Stimulated activated CD4-positive, alpha-beta T cell treated with anti-CD3 and anti-CD28 coated beads, Interleukin-1b, Interleukin-23, amount 100 ng/mL, for 48 hours (primary cell): ENCODE measurements at places on chromosomes 6 and 20.
A peak's percentile ranks its signal among the peaks of the same experiment; 100 is the strongest.

DNA sequence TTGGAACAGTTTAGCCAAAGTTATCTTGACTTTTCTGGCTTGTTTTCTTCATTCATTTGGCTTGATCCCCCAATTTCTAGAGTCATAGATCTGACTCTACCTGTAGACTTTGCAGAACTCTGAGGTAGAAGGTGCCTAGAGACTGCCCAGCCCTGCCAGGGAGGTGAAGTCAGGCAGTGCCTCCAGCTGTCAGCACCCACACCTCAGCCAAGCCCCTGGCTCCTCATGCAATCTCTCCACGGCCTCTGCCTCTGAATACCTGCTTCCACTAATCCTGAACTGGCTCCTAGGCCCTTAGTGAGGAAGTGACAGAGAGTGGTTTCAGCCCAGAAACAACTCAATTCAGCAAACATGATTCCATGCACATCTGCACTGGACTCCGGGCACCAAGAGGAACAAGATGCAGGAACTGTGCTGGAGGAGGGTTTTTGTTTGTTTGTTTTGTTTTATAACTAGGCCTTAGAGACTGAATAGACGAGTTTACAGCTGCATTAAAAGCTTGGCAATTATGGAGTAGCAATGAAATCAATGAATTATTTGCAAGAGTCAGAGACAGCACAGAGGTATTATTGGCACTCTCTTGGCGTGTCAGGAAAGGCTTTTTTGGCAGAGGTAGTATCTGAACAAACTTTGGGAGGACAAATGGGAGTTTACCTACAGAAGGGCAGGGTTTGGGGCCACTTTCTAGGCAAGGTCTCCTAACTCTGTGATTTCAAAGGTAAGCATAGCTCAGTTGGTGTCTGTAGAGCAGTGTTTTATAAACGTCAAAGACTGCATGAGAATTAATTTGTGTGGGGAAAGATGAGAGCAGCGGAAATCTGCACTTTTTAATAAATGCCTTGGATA lies 25.2 kb downstream of the TGM3 start:
- DNase-seq = no peak

DNA sequence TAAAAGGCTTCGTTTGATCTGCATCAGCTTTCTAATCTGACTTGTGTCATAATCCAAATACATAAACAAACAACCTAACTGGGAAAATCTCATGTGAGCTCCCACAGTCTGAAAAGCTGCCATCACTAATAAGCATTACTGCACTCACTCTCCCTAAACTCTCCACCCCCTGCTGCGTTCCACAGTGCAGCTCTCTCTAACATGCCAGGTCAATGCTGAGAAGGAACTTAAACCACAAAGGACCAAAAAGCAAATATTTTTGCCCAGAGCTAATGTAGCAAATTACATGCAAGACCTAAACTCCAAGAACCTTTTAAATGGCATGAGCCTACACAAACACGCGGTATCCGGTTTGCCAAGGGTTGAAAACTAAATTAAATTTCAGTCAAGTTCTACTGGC lies 542.3 kb upstream of the JARID2 start:
- DNase-seq = no peak

GRCh38 chr6:66900133-66901083 lies 1193.4 kb upstream of the EYS start:
- DNase-seq = no peak

DNA sequence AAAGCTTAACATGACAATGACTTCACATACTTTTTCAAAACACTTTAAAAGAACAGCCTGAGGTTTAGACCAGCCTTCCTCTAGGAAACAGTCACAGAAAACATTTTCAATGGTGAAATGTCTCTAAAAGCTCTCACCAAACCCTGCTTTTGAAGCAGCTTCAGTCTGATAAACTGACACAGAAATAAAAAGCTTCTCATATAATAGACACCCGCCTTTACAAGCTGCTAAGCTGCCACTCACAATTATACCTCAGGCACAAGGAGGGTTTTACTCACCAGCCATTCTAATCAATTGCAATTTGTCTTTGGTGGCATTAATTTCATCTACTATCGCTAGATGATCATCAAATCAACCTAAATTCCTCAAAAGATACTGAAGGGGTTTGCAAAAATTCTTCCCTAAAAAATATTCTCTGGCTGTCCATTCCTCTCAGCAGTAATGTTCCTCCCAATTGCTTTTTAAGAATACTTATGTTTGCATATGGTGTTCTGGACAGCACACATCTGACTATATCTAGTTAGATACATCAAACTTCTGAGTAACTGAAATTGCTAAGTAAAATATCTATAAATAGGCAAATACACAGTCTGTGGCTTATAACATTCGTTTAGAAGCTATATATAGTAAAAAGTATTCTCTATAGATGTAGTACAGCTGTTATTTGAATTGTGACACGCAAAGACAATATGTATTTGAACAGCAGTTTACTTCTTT lies 29.4 kb downstream of the KIF13A start:
- no peak for DNase-seq

DNA sequence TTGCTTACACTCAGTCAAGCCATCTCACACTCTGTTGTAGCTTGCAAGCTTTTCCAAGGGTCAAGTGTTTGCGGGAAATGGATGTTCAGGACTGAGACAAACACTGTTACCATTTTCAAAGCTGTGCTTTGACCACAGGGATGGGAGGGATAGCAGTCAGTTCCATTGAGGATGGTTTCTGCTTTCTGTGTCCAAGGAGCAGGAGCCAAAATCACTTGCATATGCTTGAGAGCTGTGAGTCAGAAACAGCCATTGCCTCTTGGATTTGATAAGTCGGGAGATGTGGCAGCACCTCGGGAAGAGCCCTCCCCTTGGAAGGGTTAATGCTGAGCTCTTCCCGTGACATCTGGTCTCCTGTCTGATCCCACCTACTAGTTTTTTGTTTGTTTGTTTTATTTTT lies 85.2 kb downstream of the TCP11 start:
- no peak for DNase-seq

DNA sequence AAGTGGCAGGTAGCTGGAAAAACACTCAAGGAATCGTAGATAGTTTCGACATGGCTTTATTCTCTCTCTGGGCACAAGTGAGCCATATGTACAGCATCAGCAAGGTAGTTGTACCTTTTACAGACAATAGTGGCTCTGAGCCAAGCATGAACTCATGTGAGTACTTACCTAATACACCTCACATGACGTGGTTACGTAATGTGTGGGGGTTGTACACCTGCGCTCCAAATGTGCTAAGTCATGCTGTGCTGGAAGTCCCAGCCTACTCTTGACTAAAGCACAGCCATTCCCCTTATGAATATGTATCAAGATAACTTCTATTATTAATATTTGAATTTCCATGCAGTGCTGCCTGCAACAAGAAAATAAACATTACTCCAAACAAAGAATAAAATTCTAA lies 78.8 kb upstream of the HMGN3 start:
- DNase-seq = no peak

- DNase-seq = no peak
Observed at GRCh38 chr20:19969507-19970255, 47.5 kb upstream of the NAA20 start.

DNA sequence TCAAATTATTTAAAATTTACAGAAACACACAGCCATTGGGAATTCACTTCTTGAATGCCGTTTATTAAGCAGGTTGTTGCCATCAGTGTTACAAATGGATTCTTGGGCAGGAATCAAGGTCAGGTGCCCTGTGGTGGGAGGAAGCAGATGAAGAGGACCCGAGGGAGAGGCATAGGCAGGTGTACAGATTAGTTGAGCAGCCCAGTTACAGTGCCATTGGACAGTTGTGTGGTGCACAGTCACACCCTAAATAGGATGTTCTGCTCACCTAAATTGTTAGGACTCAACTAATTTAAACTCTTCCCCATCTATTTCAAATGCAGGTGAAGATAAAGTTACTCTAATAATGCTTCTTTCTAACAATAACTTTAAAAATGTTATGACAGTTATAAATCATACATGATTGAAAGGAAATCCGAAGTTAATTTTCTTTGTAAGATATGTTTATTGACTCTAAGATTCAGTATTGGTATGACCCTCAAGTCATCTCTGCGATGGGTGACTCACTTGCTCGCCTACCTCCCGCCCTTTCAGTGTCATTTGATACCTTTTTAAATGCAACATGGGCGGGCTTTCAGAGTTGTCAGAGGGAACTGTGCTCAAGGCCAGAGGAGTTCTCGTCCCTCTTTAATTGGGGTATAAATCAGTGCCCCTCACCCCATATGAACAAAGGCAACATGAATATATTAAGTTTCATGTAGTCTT lies 35.1 kb downstream of the DSE start:
- peak; percentile 6 for DNase-seq

- DNase-seq = no peak
Observed at GRCh38 chr20:58583586-58583985, 67.5 kb upstream of the STX16 start.

DNA sequence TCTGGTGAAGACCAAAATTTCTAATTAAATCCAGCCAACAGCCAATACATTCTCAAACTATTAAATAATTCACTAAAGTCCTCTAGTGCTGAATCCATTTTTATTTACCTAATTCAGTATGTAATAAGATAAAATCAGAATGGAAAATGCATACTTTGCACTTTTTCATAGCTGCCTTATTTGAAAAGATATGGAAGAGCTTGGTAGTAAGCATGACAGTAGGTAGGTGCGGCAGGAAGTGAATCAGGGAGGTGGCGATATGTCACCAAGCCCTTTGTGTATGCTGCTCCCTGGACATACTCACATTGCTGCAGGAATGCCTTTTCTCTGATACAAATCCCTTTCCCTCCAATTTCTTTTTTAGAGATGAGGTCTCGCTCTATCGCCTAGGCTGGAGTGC lies 10.2 kb upstream of the TGM3 start:
- DNase-seq = no peak

DNA sequence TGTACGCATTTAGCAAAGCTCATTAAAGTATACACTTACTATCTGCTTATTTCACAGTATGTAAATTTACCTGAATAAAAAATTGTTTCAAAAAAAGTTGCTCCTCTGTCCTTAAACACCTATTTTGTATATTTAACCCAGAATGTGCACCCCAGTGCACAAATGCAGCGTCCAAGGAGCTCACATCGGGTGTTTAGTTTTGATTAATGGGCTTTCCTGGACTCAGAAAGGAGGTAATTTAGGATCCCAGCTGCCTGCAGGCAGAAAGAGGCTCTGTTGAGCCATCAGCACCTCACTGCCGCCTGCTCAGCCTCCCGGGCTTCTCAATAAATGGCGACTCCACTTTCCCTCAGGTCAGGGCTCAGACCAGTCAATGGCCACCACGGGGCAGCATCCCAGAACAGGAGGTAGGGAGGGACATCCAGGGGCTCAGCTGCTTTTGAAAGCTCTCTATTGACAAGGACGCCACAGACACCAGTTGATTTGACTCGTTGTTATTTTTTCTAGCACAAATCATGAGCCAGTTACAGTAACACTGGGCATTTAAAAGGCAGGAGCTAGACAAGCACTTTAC lies 70.2 kb upstream of the TBC1D7 start:
- DNase-seq = no peak

GRCh38 chr20:18654448-18654773 lies 66.6 kb downstream of the DTD1 start:
- DNase-seq = no peak

DNA sequence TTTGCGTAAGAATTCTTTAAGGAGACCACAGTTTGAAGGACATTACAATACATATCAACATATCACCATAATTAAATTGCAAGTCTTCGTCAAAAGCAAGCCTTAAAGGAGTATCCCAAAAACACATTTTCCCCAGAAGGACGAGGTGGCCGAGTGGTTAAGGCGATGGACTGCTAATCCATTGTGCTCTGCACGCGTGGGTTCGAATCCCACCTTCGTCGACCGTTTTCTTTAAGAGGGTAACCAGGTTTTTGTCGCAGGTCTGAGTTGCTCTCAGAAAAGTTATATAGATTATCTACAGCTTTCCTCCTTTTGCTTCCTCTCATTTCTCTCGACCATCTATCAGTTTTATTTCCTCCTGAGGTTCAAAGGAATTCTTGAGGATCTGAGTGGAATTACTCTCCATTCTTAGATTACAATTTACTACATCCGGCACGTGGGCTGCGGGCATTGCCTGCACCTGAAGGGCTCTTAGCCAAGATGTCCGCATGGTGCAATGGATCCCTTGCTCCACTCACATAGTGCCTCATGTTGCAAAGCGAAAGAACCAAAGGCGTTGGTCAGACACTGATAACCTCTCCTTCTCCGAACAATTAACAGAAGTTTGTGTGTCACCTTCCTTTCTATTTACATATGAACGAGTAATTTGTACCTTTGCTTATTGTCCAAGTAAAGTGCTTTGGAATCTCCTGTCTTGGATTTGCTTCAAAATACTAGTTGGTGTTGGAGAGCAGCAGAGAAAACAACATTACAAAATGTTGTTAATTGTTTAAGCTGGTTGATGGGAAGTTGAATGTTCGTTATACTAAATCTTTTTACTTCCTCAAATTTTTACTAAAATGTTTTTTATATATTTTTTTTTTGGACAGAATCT lies 14.0 kb downstream of the POM121L2 start:
- DNase-seq = peak; percentile 38

DNA sequence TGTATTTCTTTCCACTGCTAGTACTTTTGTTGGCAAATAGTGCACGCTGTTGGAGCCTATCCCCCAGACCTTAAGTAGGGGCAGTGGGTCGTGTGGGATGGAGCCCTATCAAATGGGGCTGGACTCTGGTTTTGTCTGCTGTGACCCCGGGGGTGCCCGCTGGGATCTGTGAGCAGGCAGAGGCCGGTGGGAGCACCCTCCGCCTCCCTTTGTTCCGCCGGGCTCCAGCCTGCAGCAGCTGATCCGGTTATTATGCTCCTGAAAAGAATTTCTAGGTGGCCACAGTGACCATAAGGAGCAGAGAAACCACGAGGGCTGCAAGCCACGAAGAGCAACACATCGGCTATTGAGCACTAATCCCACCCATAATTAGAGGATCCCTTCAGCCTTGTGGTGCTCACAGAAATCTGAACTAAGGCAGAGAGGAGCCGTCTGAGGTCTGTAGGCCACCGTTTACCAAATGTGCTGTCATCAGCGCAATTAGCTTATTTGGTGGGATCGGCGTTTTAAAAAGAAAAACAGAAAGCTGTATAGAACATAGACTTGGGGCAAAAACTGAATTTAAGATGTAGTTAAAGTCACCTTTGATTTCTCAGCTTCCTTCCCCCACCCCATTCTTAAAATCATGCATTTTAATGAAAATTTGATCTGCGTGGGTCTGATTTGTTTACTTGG lies 598.3 kb upstream of the JAG1 start:
- no peak for DNase-seq

- DNase-seq = no peak
Observed at GRCh38 chr6:115783402-115784061, 277.2 kb downstream of the FRK start.

GRCh38 chr6:23957017-23957416 lies 169.0 kb upstream of the NRSN1 start:
- no peak for DNase-seq

DNA sequence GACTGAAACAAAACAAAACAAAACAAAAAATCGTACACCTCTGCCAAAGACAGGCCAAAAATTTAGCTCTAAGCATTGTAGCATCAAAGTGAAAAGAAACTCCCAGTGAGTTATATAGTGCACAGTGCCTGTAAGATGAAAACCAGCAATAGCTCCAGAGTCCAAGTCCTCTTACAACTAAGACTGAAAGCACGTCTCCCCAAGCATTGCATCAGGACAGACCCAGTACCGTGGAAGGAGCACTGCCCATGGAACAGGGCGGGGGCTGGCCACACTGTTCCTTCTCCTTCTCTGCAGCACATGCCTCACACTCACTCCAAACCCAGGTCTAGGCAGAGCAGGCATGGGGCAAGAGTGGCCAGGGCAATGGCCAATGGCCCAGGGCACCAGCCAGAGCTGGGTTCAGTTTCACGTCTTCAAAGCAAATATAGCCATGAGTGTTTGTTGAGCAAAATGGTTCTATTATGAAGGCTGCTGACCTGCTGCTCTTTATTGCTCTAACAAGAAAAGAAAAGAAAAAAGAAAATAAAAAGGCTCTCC lies 72.2 kb upstream of the PBOV1 start:
- DNase-seq = no peak
